ENCODE measurements at places on chromosomes 5 and 9. TPM values are rescaled to one million over a fixed set of nuclear protein-coding genes. Genes with fewer than 3 reads are reported as not detected.
A peak's percentile ranks its signal among the peaks of the same experiment; 100 is the strongest.

MCTP1 gene
- total RNA-seq, result 0.31 TPM

DNA sequence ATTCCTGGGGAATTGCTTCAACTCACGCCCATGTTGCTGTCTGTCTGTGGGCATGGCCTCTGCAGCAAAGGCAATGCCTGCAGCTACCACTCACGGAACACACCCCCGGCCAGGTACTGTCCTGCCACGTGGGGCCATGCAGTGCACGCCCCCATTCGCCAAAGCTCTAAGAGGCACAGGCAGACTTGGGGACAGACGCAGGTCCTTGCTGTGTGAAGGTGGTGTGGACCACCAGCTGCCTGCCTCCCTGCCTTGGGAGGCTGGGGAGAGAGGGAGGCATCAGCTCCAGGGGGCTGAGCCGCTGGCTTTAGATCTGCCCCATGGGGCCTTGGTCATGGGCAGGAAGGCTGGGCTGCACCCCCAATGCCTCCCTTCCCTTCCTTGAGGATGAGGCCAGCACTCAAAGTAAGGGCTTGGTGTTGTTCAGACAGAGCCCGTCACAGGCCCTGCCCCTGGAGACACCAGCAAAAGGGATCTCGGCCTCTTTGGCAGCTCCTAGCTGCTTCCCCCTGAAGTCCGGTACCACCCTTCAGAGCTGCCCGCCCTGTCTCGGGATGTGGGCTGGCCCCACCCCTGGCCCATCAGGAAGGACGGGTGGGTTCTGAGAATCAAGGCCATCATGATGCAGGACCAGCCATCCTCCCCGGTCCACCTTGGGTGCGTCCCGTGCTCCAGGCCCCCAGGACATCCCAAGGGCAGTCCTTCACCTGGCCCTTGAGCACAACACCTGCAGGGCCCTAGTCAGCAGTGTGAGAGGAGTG is 2.3 kb downstream of the GRIN1 start:
- peaks cover 43% of the 10 kb centered on the region for H3K27me3 ChIP-seq
- H3K27ac ChIP-seq, result no peak overlapping the region
- no peaks in the 10 kb centered on the region for H3K36me3 ChIP-seq
- no peak for DNase-seq
- H3K4me3 ChIP-seq, result no peak overlapping the region

GRCh38 chr9:100186356-100186755 is 87.3 kb downstream of the INVS start:
- H3K4me1 ChIP-seq, result no peaks in the 10 kb centered on the region
- no peaks in the 10 kb centered on the region for H3K36me3 ChIP-seq
- no peak for DNase-seq
- no peaks in the 10 kb centered on the region for H3K27me3 ChIP-seq
- H3K27ac ChIP-seq, result no peak overlapping the region

DNA sequence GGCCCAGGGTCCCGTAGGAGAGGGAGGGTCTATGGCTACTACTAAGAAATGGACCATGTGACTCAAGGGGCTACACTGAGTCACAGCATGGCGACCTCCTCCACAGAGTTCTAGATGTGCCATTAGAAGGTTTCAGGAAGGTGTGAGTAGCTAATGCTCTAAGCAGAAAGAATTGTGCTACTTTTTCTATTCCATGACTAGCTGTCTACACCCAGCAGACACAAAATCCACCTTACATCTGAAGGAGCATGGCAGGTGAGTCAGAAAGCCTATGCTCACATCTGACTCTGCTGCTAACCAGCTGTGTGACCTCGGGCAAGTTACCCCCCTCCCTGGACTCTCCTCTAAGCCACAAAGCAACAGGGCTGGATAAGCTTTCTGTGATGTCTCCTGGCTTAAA is 14.4 kb upstream of the MEIKIN start:
- DNase-seq, result no peak
- no peaks in the 10 kb centered on the region for H3K4me1 ChIP-seq

GRCh38 chr9:89953824-89954615 is 349.2 kb downstream of the GADD45G start:
- H3K4me1 ChIP-seq, result no peaks in the 10 kb centered on the region
- H3K4me3 ChIP-seq, result no peak overlapping the region
- no peaks in the 10 kb centered on the region for H3K36me3 ChIP-seq
- no peak for DNase-seq
- H3K27ac ChIP-seq, result no peak overlapping the region

HTR1A gene
- not detected for total RNA-seq

- no peak overlapping the region for H3K4me3 ChIP-seq
- no peaks in the 10 kb centered on the region for H3K36me3 ChIP-seq
- no peak overlapping the region for H3K27ac ChIP-seq
- no peak for DNase-seq
These were observed 12.0 kb downstream of the PRKACG start for GRCh38 chr9:69001921-69002320.

DNA sequence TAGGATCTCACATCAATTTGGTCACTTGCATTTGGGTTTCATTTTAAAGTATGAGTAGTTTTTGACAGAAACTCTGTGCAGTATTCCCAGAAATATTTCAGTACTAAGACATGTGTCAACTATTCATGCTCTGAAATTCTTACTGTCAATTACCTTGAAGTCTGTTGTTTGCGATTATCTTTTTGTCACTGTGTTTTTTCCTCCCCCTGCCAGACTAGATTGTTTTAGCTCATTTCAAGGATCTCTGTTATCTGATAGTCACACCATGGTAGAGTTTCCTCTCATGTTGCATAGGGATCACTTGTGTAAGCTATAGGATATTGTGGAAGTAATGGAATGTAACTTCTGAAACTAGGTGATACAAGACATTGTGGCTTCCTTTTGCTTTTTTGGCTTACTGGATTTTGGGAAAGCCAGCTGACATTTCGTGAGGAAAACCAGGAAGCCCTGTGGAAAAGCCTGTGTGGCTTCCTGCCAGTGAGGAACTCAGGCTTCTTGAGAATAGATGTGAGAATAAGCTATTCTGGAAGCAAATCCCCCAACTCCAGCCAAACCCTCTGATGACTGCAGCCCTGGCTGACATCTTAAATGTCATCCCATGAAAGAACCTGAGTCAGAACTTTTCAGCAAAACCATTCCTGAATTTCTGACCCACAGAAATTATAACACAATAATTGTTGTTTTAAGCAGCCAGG is 122.2 kb downstream of the FGF10 start:
- no peak for DNase-seq
- no peaks in the 10 kb centered on the region for H3K36me3 ChIP-seq
- H3K27me3 ChIP-seq, result no peaks in the 10 kb centered on the region
- no peak overlapping the region for H3K27ac ChIP-seq
- H3K4me3 ChIP-seq, result no peak overlapping the region
- H3K4me1 ChIP-seq, result no peaks in the 10 kb centered on the region

DDX4 gene
- not detected for total RNA-seq

DNA sequence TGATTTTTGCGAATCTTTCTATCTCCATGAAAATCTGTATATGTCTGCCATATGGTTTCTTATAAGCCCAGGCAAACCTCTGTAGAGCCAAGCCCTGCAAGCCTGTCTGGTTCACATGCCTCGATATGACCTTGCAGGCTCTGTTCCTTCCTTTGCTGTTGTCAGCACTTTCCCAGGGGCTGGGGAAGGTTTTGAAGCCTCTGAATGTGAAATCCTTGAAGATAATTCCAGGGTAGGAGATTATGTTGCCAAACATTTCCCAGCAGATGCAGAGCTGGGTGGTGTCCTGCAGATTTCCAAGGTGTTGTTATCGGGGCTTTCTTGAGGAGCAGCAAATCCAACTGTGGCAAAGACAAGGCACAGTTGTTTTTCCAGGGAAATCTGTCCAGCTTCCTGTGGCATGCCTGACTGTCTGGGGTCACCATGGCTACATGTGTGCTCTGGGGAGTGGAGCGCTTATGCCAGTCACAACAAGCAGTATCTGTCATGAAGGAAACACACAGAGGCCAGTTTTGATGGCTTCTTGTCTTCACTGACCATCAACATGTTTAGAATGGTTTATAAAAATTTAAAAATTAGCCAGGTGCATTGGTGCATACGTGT is 60.7 kb upstream of the RPS23 start:
- H3K4me1 ChIP-seq, result peaks cover 15% of the 10 kb centered on the region
- H3K27ac ChIP-seq, result no peak overlapping the region
- no peak overlapping the region for H3K4me3 ChIP-seq
- H3K27me3 ChIP-seq, result no peaks in the 10 kb centered on the region

- no peaks in the 10 kb centered on the region for H3K4me1 ChIP-seq
- no peak for DNase-seq
- H3K27ac ChIP-seq, result no peak overlapping the region
- H3K36me3 ChIP-seq, result no peaks in the 10 kb centered on the region
These were observed 158.2 kb upstream of the PPP2R2B start for GRCh38 chr5:147036691-147037245.

DNA sequence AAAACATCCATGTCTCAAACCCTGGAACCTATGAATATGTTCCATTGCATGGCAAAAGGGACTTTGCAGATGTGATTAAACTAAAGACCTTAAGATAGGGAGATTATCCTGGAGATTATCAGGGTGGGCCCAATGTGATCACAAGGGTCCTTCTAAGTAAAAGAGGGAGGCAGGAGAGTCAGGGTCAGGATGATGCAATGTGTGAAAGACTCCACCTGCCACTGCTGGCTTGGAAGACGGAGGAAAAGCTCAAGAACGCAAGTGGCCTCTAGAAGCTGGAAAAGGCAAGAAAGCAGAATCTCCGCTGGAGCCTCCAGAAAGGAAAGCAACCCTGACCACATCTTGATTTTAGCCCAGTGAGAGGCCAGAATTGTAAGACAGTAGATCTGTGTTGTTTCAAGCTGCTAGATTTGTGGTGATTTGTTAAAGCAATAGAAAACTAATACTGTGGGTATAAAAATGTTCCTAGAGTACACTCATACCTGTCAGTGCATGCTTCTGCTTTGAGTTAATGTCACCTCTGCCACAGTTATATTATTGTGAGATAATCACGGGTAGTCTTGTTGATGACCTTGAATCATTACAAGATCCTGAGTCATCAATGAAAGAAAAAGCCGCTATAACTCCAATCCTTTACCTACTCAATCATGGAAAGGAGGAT is 93.5 kb upstream of the TNPO1 start:
- H3K27me3 ChIP-seq, result peaks cover 13% of the 10 kb centered on the region
- no peak overlapping the region for H3K4me3 ChIP-seq
- no peak overlapping the region for H3K27ac ChIP-seq
- H3K36me3 ChIP-seq, result no peaks in the 10 kb centered on the region

DNA sequence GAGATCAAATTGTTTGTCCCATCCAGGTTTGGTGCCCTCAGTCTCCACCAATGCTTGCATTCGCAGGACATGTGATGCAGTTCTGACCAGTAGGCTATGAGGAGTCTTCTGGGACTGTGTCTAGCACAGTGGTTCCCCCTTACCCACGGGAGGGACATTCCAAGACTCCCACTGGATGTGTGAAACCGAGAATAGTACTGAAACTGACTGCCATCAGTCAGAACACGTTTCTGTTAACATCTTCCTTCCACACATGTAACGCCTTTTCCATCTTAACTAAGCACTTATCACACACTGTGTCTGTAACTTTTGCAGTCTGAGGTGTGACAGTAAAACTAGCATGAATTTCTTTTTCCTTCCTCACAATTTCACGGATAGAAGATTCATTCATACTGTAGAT is 74.7 kb downstream of the PTTG1 start:
- H3K27ac ChIP-seq, result no peak overlapping the region
- no peaks in the 10 kb centered on the region for H3K4me1 ChIP-seq
- no peaks in the 10 kb centered on the region for H3K27me3 ChIP-seq
- no peak overlapping the region for H3K4me3 ChIP-seq

DNA sequence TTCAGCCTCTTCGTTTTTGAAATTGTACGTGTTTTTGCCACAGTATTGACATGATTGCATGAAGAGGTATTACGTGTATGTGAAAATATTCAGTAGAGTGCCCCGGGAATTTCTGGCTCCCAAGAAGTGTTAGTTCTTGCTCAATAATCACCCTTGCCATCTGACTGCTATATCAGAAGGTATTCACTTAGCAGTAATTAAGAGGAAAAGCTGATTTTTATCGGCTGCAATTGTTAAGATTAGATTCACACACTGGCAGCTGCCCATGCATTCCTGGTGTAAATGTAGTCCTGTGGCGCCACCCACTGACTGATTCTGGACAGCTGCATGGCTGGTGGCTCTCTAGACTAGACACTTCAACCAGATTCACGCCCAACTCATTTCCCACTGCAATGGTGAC is 440.1 kb upstream of the ADAMTS16 start:
- DNase-seq, result peak; percentile 17
- H3K4me3 ChIP-seq, result no peak overlapping the region

SOX30 gene
- not detected for total RNA-seq

GRCh38 chr5:96427824-96428223 is 5.2 kb downstream of the PCSK1 start:
- H3K4me1 ChIP-seq, result no peaks in the 10 kb centered on the region
- no peaks in the 10 kb centered on the region for H3K36me3 ChIP-seq
- H3K4me3 ChIP-seq, result no peak overlapping the region

DNA sequence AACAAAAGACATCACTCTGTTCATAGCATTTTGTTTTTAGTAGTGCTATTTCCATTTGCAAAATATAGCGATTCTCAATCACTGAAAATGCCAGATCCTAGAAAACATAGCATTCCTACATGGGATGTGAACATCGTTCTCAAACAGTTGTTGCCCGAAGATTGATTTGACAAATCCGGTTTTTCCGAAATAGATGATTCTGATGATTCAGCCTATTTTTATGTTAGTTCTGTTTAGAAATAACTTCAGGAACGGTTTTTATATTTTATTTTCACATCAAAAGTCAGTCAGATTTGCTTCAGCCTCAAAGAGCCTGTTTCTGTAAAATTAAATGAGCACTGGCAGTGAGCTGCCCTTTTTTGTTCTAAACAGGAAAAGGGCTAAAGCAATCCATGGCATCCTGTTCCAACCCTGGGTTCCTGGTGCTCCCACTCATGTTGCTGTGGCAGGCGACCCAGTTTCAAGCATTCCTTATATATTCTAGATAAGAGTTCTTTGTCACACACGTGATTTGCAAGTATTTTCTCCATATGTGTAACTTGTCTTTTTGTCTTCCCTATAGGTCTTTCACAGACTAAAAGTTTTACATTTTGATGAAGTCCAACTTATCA is 14.2 kb upstream of the PSIP1 start:
- DNase-seq, result no peak
- no peak overlapping the region for H3K27ac ChIP-seq
- H3K4me1 ChIP-seq, result peaks cover 3% of the 10 kb centered on the region
- H3K4me3 ChIP-seq, result no peak overlapping the region

GRCh38 chr9:94811074-94811473 is 84.6 kb downstream of the AOPEP start:
- H3K4me3 ChIP-seq, result no peak overlapping the region
- H3K27me3 ChIP-seq, result no peaks in the 10 kb centered on the region
- H3K27ac ChIP-seq, result no peak overlapping the region

DNA sequence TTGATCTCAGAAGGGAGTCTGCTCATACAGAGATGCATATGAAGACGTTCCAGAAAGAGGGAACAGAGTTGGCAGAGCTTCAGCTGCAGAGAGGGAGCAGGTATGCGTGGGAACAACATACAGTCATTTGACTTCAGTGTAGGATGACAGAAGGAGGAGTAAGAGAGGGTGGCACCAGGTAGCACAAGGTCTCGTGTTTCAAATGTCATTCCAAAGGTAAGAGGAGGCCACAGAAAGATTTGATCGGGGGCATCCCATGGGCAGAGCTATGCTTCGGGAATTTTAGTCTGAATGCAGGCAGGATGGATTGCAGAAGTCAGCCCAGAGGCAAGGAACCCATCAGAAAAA is 367.1 kb downstream of the CDK5RAP2 start:
- no peak overlapping the region for H3K27ac ChIP-seq
- DNase-seq, result no peak
- H3K4me3 ChIP-seq, result no peak overlapping the region
- no peaks in the 10 kb centered on the region for H3K4me1 ChIP-seq

All from K562 (cell line).